Neural crest cell (in vitro differentiated cells): ENCODE measurements at places on chromosomes 5 and 9. TPM values are rescaled to one million over a fixed set of nuclear protein-coding genes. Genes with fewer than 3 reads are reported as not detected.

- no peak for DNase-seq
Observed at GRCh38 chr5:125463466-125464092, 717.1 kb upstream of the ZNF608 start.

- DNase-seq, result no peak
Observed at GRCh38 chr5:163402007-163402406, 35.4 kb upstream of the CCNG1 start.

GRCh38 chr5:32504989-32505596, 60.6 kb upstream of the ZFR start:
- no peak for DNase-seq

DNA sequence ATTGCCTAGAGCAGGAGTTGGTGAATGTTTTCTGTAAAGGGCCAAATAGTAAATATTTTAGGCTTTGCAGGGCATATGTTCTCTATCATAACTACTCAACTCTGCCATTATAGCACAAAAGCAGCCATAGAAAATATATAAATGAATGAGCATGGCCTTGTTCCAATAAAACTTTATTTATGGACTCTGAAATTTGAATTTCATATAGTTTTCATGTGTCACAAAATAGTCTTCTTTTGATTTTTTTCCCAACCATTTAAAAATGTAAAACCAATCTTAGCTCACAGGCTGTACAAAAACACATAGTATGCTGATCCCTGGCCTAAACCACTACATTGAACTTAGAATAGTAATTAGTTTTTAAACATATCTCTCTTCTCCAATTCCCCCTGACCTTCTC, 179.6 kb downstream of the ZNF462 start:
- DNase-seq, result no peak

GRCh38 chr9:108547411-108548135, 308.2 kb downstream of the ACTL7B start:
- no peak for DNase-seq

GRCh38 chr5:77568082-77568481, 70.4 kb downstream of the OTP start:
- DNase-seq, result no peak

DNA sequence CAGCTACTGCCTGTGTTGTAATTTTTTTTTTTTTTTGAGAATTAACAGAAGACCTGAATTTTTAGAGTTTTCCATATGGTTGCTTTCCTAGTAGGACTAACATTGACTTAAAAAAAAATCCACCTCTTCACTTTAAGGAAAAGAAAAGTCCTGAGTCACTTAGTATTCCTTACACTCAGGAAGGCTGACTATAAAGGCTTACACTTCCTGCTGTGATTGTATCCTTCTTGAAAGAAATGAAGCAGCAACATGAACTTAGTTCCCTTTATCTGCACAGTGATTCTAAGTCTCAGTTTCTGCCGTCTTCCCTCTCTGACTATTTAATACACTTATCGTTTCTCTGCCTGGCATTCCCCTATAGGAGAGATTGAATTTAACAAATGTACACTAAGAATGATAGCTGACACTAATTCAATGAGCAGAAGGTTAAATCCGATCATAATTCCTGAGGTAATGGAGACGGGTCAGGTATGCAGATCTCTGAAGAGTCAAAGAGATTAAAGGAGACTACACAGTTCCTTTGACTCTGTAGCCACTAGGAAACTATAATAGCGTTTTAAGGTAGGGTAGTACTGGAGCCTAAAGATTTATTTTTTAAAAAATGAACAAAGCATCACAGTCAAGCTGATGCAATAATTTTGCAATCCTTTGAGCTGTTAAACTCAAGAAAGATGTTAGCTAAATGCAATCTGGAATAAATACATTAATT, 185.1 kb upstream of the ELAVL2 start:
- no peak for DNase-seq

DNA sequence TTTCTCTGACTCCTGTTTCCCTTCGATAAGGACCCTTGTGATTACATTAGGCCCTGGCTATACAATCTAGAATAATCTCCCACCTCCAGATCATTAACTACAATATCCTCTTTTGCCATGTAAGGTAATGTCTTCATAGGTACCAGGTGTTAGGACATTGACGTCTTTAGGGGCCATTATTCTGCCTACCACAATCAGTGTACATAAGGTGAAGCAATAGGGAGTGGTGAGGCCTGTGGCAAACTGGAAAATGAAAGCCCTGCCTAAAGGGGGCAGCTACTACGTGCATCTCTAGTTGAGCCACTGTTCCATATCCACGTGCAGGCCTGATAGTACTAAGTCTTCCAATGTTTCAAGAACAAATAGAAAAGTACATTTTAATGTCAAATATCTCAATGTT, 4.8 kb upstream of the ALDH1B1 start:
- no peak for DNase-seq

- no peak for DNase-seq
Observed at GRCh38 chr5:7396713-7397454, 946 bp downstream of the ADCY2 start.

- DNase-seq, result no peak
Observed at GRCh38 chr5:159811712-159812111, 104.6 kb upstream of the ADRA1B start.

DNA sequence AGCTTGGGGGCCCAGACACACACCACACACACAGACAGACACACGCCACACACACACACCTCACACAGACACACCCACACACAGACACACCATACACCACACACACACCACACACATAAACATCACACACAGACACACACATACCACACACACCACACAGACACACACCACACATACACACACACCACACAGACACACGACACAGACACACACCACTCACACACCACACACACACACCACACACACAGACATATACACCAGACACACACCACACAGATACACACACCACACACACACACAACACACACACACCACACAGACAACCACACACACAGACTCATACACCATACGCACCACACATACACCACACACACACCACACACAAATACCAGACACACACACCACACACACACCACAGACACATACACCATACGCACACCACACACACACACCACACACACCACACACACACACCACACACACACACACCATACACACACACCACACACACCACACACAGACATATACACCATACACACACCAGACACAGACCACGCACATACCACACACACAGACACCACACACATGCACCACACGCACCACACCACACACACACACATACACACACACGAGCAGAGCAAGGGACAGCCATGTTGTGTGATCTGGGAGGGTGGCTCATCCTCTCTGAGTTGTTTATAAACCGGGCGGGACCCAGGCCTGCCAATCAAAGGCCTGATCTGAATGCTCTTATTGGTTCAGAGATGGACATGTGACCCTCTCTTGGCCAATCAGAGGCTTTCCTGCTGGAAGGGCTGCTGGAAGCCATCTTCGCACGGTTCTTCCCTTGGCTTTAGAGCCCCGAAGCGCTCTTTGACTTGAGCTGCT, 148.3 kb downstream of the GAPVD1 start:
- no peak for DNase-seq

DNA sequence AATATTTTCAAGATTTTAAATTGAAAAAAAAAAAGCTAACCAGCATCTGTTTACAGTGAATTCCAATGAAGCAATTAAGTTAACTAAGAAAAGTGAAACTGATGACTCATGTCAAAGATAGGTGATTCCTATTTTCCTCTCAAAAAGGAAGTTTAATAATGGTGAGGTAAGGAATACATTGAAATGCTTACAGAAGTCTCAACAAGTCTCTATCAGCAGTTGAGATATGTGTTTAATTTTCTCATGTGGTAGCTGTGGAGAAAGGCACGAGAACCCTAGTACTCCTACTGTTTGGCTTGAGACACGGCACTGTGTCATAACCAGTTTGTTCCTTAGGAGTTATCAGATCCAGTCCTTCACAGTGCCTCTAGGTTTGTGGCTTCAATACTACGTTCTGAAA, 114.5 kb downstream of the SLC25A46 start:
- no peak for DNase-seq

GRCh38 chr5:20470997-20471396, 483.0 kb upstream of the CDH18 start:
- DNase-seq, result no peak

GRCh38 chr9:107620236-107620635, 130.7 kb upstream of the KLF4 start:
- no peak for DNase-seq

GRCh38 chr9:104776797-104777196, 12.9 kb downstream of the NIPSNAP3B start:
- DNase-seq, result no peak

DNA sequence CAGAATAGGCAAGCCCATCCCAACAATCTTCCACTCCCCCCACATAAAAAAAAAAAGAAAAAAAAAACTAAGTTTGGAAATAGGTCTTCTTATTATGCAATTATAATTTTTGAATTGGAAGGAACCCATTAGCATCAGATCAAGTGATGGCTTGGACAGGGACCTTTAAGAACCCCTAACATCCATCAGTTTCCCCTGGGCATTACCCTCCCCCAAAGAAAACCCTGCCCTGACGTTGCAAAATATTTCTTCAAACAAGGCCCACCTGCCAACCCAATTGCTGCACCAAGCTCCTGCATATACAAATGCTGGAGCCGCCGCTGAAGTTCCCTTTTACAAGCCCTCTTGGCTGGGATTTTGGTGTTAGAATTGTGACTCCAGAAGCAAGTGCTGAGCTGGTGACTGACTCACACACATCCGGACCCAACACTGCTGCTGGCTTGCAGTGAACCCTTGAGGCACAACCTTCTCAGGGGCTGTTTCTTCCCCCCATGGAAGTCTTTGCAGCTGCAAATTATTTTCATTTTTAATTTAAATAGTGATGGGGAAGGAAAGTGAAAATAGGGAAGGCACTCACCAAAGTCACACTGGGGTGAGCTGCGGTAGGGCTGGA, 56.1 kb upstream of the AFAP1L1 start:
- DNase-seq, result no peak

DNA sequence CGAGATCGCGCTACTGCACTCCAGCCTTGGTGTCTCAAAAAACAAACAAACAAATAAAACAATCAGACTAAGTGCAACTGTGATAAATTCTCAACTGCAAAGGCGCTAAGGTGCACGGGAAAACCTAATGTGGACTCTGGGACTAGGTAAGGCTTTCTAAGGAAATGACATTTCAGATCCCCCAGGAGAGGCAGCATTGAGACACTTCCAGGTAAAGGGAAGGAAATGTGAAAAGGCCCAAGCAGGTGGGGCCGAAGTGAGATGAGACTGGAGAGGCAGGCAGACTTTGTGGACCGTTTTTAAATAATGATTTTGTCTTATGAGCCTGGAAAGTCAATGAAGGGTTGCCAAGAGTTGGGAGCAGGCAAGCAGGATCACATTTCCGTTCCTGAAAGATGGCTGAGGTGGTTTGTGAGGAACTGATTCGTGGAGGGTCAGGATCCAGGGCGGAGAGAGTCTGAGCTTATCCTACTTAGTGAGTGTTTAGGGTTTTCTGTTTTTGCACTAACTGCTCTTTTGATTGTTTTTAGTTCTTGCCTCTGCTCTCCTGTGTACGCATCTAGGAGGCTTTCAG, 2.0 kb upstream of the APBA1 start:
- no peak for DNase-seq

DNA sequence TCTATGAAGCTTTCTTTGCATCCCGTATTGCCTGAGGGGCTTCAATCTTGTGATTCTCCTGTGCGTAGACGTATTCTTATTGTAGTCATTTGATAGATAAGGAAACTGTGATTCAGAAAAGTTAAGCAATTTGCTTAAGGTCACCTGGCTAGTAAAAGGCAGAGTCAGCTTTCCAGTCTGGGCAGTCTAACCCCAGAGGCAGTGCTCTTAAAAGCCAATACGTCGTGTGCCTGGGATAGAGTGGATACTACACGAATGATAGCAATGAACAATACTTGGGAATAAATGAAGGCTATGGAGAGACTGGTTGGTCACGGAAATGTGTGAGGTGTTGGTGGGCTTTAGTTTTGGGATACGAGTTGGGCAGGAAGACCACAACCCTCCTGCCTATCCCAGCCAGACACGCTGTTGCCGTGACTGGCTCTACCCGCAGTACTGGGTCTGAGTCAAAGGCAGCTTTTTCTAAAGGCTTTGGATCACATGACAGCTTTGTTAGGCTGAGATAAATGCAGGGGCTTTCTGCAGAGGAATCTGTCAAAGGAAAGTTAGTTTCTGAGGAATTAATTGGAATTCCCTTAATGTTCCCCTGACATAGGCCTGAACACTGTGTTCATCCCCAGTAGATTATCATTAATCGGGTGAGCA, 302.6 kb downstream of the KIF4B start:
- DNase-seq, result no peak

GRCh38 chr5:80124121-80124918, 89.2 kb downstream of the THBS4 start:
- DNase-seq, result no peak

DNA sequence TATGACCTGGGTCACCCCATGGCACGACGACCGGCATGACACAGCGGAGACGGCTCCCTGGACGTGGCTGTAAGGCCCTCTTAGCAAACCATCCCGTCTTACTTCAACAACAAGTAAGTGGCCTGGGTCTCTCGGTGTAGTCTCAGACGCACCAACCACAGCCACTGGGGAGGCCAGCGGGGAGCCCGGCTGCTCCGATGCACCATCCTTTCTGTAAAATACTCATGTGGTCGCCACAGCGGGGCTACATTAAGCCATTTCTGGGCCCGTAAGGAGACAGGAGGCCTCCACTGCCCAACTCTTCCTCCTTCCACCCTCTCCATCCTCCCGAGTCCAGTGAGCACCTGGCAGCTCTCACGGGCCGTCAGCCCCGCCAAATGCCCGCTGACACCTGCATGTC, 4.7 kb downstream of the QSOX2 start:
- DNase-seq, result no peak

DNA sequence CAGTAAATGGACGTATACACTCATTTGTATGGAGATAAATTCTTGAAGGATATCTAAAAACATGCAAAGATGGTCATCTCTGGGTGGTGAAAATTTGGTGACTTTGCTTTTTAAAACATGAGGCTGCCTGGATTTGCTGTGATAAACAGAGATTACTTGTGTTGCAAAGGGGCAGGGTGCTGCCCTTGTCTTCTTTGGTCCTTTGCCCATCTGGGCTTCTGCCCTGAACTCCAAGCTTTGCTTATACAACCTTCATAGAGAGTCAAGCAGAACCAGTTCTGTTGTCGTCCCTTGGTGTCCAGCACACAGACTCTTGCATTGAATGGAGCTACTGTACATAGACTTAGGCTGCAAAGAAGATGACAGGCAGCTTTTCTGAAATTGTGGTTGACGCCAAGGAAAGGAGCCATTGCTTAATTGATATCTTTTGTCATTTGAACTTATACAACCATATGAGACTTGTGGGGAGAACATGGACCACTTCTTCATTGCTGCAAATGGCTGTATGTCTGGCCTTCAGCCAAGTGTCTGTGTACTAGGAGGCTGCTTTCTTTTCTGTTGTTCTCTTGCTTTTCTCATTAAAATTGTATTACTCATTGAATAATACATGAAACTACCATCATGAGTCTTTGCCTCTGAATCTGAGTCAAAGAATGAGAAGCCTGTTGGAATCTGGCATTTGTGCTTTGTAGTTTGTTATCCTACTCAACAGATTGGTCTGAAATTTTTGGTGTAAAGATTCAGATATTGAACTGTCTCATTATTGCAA, 152.5 kb downstream of the DMRT2 start:
- DNase-seq, result no peak

- DNase-seq, result no peak
Observed at GRCh38 chr5:134397196-134397595, 14.5 kb downstream of the CDKN2AIPNL start.

IL9 gene
- not detected in 2 replicates for total RNA-seq

ACOT12 gene
- not detected in 2 replicates for total RNA-seq

GRIN1 gene
- 0.14 and 0.44 TPM in 2 replicates for total RNA-seq

BRD3OS gene
- 25.9 and 30.7 TPM in 2 replicates for total RNA-seq

FGF1 gene
- not detected in 2 replicates for total RNA-seq

GFI1B gene
- total RNA-seq, result not detected in 2 replicates

PCDHGA1 gene
- 0.54 and 0.93 TPM in 2 replicates for total RNA-seq

UGCG gene
- total RNA-seq, result 20.6 and 21.2 TPM in 2 replicates

KIAA1191 gene
- 112 and 118 TPM in 2 replicates for total RNA-seq

SPINK13 gene
- total RNA-seq, result not detected in 2 replicates

TUBB4B gene
- 329 and 336 TPM in 2 replicates for total RNA-seq
